Panc1 (cell line): ENCODE measurements at places on chromosomes 16 and 17.

- DNase-seq: no peak
Observed at GRCh38 chr17:61669522-61669921, 78.5 kb upstream of the NACA2 start.

- DNase-seq: no peak
Observed at GRCh38 chr17:67995570-67996263, 552 bp downstream of the C17orf58 start.

DNA sequence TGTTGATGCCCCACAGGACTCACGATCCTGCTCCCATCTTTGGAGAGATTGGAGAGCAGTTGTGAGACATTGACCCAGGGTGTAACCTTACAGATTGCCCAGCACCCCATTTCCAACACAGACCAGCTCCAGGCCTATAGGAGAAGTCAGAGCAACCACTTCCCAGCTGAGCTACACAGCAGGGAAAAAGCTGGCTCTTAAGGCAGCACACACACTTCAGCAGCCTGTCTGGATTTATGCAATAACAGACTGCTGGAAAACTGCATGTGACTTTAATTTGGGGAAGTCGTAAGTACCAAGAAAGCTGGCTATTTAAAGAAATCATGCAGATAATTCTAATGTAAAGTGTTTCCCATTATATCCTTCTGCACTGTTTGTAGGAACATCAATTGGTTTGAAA, 30.8 kb downstream of the NOG start:
- DNase-seq: no peak

DNA sequence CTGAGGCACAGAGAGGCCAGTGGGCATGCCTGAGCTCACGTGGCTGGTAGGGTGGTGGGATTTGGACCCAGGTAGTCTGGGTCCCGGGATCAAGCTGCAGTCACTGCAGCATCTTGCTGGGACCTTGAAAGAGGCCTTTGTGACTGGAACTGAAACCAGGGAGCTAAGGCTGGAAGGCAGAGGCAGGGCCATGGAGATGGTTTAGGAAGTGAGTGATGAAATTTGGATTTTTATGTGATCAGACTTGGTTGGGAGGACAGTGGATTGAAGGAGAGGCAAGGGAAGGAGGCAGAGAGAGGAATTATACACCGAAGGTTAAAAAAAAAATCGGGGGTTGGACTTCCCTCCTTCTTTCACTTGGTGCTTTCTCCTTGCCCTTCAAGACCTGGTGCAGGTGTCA, 255.4 kb upstream of the CACNG5 start:
- DNase-seq: no peak
